ENCODE measurements at places on chromosomes 1 and 21.
A peak's percentile ranks its signal among the peaks of the same experiment; 100 is the strongest.

- DNase-seq: no peak
These were observed 91.1 kb downstream of the NIBAN1 start for GRCh38 chr1:184882957-184883815.

GRCh38 chr21:33019885-33020557 lies 5.7 kb upstream of the OLIG2 start:
- DNase-seq: peak; percentile 41

GRCh38 chr1:39680751-39681150 lies 8.8 kb upstream of the NT5C1A start:
- DNase-seq: no peak

GRCh38 chr1:88175631-88176226 lies 508.3 kb upstream of the PKN2 start:
- DNase-seq: no peak

DNA sequence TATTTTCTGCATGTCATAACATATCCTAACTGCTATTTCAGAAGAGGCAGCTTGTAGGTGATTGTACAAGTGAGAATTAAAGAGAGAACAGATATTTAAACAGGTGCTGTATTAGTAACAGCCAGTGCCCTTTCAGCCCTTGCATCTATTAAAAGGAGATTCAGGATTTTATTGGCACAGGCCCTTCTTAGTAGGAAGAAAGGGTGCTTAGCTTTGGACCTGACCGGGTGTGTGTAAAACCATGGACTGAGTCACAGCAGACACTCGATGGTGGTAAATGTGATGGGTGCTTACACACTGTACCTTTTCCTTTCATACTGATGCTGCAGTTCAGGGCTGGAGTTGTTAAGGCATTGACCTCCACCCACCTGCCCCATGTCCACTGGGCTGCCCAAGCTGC lies 12.7 kb upstream of the CD101 start:
- no peak for DNase-seq

GRCh38 chr1:17759114-17759513 lies 4.0 kb downstream of the ACTL8 start:
- DNase-seq: no peak

DNA sequence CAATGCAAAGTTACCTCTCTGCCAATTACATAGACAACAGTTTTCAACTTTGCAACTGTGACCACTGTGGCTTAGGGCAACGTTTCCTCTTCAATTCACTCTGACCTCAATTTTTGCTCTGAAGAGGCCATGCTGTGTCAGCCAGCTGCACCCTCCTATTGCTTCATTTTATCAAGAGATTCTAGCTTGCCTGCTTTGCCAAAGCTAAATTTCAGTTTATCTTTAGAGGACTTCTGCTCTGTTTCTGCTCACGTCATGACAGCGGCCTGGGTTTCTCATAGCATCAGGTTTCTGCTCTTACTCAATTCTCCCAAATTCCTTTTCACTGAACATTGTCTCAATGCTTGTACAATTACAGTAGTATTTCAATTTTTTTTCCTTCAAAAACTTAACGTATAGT lies 154.6 kb downstream of the PLA2G4A start:
- DNase-seq: no peak

- DNase-seq: no peak
These were observed 158.7 kb downstream of the SIPA1L2 start for GRCh38 chr1:232471250-232471649.

GRCh38 chr1:20571427-20571826 lies 17.5 kb upstream of the CDA start:
- no peak for DNase-seq

DNA sequence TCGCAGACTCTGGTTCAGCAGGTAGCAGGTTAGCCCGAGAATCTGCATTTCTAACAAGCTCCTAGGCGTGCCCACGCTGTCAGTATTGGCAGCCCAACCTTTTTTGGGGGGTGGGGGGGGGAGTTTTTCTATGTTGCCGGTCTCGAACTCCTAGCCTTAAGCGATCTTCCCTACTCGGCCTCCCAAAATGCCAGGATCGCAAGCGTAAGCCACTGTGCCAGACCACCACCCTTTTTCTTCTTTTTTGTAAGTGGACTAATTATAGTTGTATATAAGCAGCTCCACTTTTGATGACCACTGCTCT lies 480 bp upstream of the MIS18A start:
- no peak for DNase-seq

- DNase-seq: no peak
These were observed 21.5 kb downstream of the KHDRBS1 start for GRCh38 chr1:32035119-32035518.

- no peak for DNase-seq
These were observed 28.9 kb upstream of the SERBP1 start for GRCh38 chr1:67459068-67459467.

DNA sequence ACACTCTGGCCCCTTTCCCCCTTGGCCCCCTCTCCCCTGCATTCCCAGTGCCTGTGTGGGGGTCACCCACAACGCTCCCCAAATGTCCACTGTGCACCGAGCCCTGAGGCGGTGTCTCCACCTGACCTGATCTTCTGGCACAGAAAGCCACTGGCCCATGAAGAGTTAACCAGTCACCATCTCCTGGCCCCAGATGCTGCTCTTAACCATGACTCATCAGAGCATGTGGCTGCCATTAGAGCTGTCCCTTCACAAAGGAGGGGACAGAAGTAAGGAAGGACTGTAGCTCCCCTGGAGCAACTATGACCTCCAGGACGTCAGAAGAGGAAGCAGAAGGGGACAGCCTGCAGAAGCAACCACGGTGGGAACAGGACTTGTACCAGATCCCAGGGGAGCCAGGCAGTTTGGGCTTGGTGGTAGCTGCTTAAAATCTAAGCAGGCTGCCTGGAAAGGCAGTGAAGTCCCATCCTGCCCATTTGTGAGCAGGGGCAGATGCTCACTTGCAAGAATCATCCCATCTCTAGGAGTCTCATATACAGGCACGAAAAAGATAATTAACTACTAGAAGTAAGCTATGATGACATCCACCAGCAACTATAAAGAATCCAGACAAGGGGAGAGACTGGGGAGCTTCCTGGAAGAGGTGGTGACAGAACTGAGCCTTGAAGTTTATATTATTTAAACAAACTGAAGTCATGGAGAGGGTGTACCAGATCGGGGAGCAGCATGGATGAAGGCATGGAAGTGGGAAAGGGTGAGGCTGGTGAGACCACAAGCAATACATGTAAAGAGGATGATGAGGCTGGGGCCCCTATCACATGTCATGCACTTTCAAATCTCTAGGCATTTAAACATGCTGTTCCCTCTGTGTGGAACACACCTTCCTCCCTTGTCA lies 1.1 kb upstream of the TTC39A start:
- DNase-seq: no peak

DNA sequence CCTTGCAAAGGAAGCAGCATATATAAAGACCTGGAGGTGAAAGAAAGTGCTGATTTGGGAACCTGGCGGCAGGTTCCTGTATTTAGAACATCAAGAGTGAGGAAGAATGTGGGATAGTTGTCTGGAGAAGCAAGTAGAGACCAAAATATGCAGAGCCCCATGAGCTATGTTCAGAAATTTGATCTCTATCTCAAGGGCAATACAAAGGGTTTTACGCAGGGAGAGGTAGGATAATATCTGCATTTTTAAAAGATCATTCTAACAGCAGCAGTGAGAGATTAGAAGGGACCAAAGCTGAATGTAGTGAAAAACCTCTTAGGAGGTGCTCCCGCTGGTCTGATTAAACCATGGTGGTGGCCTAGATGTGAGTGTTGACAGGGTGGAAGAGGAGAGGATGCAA lies 453.9 kb upstream of the PKN2 start:
- DNase-seq: no peak

GRCh38 chr1:240099748-240100147 lies 8.1 kb downstream of the FMN2 start:
- no peak for DNase-seq

GRCh38 chr1:33147997-33148314 lies 33.9 kb downstream of the TRIM62 start:
- no peak for DNase-seq

DNA sequence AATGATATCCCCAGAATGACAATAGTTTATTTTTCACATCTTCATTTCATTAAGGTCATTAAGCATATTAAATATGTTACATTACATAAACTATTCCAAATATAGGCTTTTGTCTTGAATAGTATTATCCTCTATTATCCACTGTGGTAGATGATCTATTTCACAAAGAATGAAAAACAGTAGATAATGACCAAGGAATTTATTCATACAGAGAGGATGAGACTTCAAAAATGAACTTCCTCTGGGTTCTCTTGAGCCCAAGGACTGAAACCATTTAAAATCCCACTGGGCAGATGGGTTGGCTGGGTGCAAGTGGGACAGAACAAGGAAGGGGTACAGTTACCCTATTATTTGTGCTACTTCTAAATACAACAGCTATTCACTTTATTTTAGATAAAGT lies 33.0 kb downstream of the PTPN14 start:
- DNase-seq: no peak

DNA sequence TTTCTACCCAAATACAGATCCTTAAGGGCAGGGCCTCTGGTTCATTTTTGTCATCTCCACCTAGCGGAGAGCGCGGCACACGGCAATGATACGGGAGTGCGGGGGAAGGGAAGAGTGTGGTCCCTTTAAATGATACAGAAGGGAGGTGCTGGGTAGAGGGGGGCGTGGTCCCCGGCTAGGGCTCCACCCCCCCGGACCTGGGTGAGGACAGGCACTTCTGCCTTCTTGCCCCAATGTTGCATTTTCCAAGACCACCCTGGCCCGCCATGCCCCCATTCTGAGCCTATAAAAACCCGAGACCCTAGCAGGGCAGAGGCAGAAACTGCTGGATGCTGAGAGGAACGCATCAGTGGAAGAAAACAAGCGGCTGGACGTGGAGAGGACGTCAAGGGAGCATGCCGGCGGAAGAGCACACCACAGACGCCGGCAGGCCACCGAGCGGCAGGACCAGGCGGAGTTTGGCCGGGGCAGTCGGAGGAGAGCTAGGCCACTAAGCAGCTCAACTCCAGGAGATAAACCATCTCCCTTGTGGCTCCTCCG lies 30.0 kb downstream of the LRRC3 start:
- no peak for DNase-seq
